Right ventricle myocardium inferior (tissue), 1 donor: ENCODE measurements at places on chromosomes 5 and 9. TPM values are rescaled to one million over a fixed set of nuclear protein-coding genes. Genes with fewer than 3 reads are reported as not detected.

HDHD3 gene
- total RNA-seq = 10.5 TPM

TRIM7 gene
- total RNA-seq = 14.4 TPM

TRIP13 gene
- 0.38 TPM for total RNA-seq

TRPM3 gene
- total RNA-seq = not detected

KIF4B gene
- total RNA-seq = not detected

CYLC2 gene
- not detected for total RNA-seq

KIF12 gene
- not detected for total RNA-seq
